SW480 (cell line): ENCODE measurements at places on chromosomes 4 and X.

- DNase-seq: peak; percentile 1
Measured at GRCh38 chr4:119136546-119136945, 914 bp downstream of the MYOZ2 start.

DNA sequence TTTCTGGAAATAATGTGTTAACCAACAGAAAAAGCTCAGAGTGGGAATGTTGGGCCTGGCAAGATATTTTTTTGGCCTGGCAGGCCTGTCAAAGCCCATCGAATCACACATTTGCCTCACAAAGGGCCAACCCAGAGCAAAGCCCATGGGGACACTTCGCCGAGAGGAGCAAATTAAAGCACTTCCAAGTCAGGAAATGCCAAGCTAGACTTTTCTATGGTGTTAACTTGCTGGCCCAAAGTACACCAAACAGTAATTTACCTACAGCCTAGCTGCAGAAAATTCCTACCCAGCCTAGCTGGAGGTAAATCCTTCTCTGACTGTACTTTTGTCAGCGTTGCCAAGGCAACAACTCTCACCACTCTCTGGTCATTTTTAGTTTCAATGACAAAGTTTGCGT is 288.6 kb upstream of the LDB2 start:
- no peak for DNase-seq

DNA sequence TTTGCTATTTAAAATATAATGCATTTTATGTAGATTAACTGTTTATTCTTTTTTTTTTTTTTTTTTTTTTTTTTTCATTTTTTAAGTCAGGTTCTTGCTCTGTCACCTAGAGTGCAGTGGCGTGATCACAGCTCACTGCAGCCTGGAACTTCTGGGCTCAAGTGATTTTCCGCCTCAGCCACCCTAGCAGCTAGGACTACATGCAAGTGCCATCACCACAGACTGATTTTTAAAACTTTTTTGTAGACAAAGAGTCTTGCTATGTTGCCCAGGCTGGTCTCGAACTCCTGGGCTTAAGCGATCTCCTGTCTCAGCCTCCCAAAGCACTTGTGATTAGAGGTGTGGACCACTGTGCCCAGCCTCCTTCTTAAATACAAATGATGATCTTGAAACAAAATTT is 159.9 kb downstream of the CAMK2D start:
- DNase-seq: no peak

DNA sequence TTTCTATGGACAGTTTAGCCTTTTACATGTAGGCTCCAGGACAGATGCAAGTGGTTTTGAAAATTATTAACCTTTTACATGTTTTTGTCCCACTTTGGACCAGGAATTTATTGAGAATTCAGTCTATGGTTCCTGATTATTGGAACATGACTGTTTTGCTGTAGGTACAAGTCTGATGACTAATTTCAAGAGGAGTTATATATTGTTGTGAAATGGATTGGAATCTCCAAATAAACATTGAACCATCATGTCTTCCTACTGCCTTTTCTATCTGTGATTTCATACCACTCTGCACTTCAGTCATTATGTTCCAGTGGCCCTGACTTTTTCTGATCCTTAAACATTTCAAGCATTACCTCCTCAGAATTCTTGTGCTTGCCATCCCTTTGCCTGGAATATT is 35.9 kb downstream of the TBC1D19 start:
- DNase-seq: no peak

DNA sequence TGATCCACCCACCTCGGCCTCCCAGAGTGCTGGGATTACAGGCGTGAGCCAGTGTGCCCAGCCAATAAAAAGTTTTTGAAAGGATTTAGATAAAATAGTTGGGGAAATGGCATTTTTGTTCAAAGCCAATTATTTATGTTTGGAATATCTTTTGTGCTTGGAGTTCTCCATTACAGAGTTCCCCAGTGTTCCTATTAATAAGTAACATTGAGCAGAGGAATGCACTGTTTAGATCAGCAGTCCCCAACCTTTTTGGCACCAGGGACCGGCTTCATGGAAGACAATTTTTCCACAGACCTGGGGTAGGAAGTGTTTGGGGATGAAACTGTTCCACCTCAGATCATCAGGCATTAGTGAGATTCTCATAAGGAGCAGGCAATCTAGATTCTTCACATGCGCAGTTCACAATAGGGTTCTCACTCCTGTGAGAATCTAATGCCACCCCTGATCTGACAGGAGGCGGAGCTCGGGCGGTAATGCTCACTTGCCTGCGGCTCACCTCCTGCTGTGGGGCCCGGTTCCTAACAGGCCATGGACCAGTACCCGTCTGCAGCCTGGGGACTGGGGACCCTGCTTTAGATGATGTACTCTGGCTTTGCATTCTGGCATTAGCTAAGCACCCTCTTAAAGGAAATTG is 8.3 kb downstream of the PKD2 start:
- DNase-seq: no peak

- DNase-seq: no peak
Measured at GRCh38 chr4:4987656-4988055, 31.6 kb downstream of the CYTL1 start.

- DNase-seq: no peak
Measured at GRCh38 chr4:146159384-146160058, 16.0 kb upstream of the LSM6 start.

DNA sequence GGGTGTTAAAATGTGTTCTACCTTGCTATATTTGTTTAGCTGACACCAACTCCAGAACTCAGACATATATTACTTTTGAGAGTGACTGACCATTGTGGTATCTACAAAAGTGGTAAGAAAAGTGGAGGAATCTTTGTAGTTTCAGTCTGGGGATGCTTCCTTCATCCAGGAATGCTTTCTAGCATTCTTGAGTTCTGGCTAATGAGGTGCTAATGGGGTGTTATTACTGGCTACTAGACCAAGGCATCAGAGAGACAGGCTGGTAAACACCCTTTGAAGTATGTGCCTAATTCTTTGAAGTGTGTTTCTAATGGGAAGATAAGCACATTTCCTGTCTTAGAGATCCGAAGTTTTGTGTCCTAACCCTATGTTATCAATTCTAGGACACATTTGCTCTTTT is 310.4 kb downstream of the SPRY1 start:
- DNase-seq: no peak

DNA sequence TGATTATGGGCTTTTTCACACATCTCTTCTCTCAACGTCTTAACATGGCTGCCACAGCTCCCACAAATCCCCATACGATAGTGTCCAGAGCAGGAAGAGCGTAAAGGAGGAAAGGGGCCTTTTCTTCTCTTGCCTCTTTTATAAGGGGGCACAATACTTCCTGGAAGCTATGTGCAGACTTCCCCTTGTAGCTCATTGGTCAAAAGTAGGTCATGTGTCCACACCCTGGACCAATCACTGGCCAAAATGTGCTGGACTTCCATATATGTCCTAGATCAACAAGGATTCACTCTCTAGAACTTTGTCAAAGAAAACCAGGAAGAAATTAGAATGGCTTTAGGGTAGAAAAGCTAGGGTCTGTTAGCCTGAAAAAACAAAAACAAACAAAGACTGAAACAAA is 26.7 kb downstream of the STK32B start:
- no peak for DNase-seq

DNA sequence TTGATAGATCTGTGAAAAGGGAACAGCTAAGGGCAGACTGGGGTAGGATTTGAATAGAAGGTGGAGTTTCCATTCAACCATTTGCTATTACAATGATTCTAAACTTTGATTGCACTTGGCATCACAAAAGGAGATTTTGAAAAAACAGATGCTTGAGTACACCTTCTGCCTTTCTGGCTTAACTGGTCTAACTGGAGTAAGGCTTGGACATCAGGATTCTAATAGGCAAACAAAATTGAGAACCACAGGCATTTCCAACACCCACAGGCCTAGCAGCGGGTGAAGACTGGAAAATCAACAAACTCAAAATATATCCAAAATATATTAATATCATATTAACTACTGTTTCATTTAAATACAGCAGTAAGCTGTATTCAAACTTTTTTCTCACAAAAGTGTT is 1.9 kb upstream of the VEGFC start:
- no peak for DNase-seq

DNA sequence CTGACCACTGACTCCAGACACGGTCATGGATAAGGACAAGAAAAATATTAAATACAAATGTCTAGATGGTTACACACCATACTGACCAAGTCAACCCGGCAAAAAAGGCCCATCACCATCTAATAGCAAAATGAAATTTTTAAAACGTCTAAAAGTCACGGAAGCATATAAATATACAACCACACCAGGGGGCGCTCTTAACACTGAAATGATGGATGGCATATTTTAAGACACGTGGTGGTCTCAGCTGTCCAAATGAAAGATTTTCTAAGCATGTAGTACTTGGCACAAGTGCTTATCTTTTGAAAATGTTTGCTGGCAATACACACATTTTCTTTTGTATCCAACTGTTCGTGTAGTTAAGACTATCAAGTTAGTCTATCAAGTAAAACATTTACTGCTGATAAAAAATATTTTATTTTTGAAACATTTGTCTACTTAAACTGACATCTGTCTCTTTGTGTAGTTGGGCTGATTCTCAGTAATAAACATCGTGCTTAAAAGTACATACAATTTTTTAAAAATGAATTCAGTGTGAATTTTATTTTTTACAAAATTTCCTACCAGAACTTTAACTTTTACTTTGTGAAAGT is 64.6 kb downstream of the COX7B2 start:
- DNase-seq: peak; percentile 40

GRCh38 chrX:10811111-10811510 is 190.7 kb upstream of the MID1 start:
- no peak for DNase-seq

- DNase-seq: no peak
Measured at GRCh38 chrX:147832707-147833348, 78.9 kb upstream of the FMR1 start.

DNA sequence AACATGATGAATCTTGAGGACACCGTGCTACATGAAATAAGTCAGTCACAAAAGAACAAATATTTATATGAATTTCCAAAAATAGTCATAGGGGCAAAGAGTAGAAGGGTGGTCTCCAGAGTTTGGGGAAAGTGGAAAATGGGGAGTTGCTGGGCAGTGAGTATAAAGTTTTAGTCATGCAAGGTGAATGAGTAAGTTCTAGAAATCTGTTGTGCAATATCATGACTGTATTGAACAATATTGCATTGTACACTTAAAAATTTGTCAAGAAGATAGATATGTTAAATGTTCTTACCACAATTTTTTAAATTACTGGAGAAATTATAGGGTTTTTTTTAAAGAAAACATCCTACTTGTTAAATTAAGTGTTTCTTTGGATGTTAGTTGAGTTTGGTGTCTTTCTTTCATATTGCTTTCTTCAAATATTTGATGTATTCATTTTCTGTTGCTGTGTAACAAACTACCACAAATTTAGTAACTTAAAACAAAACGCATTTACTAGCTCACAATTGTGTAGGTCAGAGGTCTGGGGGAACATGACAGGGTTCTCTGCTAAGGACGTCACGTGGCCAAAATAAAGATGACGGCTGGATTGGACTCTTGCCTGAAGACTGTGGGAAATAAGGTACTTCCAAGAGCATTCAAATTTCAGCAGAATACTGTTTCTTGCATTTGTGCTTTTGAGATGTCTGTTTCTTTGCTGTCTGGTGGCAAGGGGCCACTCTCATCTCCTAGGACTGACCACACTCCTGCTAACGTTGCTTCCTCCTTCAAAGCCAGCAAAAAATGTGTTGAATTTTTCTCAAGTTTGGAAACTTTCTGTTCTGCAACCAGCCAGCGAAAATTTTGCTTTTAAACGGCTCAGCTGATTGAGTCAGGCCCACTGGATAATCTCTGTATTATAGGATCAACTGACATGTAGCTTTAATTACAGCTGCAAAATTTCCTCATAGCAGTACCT is 76.7 kb downstream of the CPEB2 start:
- no peak for DNase-seq

- DNase-seq: no peak
Measured at GRCh38 chrX:139831675-139832456, 101.0 kb downstream of the ATP11C start.

DNA sequence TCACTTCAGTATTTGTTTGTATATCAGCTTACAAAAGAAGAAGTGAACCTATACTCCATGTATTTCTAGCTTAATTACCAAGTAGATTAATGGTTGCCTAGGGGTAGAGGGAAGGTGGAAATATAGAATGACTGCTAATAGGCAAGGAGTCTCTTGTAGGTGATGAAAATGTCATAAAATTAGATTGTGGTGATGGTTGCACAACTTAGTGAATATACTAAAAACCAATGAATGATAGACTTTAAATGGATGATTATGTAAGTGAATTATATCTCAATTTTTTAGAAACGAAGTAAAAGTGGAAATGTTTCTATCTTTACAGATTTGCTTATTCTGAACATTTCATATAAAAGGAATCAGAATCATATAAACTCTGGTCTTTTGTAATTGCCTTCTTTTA is 165.5 kb downstream of the AWAT2 start:
- DNase-seq: no peak

DNA sequence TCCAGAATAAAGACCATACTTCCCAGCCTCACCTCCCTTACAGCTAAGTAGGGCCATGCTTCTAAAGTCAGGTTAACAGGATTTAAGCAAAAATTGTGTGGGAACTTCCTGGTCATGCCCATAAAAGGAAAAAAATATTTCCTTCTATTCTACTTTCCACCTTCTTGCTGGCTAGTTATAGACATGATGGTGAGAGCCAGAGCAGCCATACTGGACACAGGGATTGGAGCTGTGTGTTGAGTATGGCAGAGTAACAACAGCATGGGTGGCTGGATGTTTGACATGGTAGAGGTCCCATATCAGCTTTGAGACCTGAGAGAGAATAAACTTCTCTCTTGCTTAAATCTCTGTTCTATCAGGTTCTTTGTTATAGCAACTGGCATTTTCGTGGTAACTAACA is 15.1 kb upstream of the CBR4 start:
- no peak for DNase-seq

- peak; percentile 53 for DNase-seq
Measured at GRCh38 chrX:15855568-15856221, 1.1 kb upstream of the AP1S2 start.

GRCh38 chrX:115525486-115525885 is 35.5 kb upstream of the PLS3 start:
- DNase-seq: no peak

- DNase-seq: peak; percentile 81
Measured at GRCh38 chr4:186725469-186726425, 2.1 kb upstream of the FAT1 start.

GRCh38 chr4:177103619-177104018 is 206.1 kb upstream of the NEIL3 start:
- DNase-seq: no peak

- no peak for DNase-seq
Measured at GRCh38 chrX:97452283-97452682, 568.6 kb downstream of the RPA4 start.

DNA sequence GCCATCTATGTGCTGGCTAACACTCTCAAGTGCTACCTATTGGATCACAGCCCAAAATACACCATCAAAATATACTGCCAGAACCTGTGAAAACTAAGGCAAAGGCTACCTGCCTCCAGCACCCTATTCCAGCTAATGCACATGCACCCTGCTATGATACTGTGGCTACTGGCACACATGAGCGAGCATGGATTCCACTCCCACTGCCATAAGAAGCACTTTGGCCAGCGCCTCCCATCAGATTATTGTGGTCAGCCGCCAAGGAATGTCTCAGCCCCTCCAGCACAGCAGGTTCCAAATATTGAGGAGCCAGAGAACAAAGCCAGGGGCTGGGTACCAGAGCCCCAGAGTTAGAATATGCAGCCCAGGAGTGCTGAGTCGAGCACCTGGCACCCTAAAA is 32.5 kb upstream of the TMPRSS11F start:
- DNase-seq: no peak

- peak; percentile 21 for DNase-seq
Measured at GRCh38 chrX:9786798-9787635, 788 bp downstream of the SHROOM2 start.
